ENCODE measurements at places on chromosomes 7 and 10. TPM values are rescaled to one million over a fixed set of nuclear protein-coding genes. Genes with fewer than 3 reads are reported as not detected.

DNA sequence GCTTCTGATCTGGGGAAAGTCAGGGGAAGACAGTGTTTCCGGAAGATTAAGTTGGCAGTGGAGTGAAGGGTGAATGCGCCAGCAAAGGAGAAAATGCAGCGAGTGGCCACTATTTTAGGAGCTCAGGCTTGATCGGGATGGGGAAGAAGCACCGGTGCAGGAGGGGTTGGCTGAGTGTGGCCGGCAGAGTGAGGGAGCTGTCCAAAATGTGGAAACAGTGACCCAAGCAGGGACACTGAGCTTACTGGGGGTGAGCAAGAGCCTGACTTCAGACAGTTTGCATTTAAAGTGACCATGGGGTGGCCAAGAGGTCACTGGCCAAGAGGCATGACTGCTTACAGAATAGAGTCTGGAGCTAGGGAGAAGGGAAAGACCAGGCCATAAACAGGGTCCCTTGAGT lies 79.3 kb downstream of the GOLGA7B start:
- no peak for DNase-seq

DNA sequence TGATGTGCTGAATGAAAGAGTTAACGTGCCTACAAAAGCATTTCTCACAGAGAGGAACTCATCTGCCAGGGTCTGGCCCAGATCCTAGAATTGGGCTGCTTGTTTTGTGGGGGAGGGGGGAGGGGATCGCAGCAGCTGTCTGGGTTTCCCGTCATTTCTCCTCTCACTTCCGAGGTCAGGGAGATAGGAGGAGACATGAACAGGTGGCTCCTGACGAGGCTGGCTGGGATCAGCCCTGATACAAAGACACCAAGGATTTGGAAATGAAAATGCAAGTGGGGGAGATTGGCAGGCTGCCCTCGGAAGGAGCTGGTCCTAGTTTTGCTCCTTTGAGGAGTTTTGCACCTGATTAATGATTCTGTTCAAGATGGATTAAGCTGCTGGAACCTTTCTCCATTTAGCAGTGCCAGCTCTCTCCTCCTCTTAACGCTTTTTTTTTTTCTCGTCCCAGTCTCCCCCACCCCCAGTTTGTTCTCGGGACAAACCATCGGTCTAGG lies 86.8 kb upstream of the KMT2C start:
- no peak for DNase-seq

GRCh38 chr7:80127412-80128160 lies 7.0 kb upstream of the GNAI1 start:
- no peak for DNase-seq

DNA sequence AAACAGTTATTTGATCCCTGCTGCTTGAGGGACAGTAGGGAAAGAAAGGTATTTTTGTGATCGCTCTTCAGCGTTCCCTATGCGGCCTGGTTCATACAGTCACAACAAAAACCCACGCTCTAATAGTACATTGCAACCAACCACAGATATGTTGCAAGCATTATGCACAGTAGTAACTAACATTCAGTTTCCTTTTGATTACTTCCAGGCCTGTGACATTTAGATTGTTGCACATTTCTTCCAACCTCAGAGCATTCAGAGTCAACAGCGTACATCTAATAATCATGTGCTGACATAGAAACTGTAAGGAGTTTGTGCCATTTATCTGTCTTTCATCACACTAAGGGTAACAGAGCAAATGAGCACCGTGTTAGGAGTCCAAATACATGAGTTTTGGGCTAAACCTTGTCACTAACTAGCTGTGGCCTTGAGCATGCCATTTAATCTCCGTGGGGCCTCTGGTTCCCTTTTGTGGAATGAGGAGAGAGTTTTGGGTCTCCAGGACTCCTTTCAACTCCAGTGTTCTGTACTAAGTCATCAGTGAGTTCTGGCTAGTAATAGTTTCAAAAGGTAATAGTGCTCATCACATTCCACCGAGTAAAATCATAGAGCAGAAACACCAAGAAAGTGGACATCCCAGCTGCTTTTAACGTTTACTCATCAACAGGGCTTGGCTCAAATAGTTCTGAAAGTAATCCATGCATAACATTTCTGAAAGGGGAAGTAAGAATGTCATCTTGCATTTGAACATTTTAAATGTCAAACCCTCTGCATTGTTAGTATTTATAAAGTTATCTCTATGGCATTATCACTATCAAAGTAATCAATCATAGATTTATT lies 99.0 kb upstream of the FZD1 start:
- DNase-seq: no peak

GRCh38 chr7:141715794-141716689 lies 7.9 kb downstream of the WEE2 start:
- no peak for DNase-seq

DNA sequence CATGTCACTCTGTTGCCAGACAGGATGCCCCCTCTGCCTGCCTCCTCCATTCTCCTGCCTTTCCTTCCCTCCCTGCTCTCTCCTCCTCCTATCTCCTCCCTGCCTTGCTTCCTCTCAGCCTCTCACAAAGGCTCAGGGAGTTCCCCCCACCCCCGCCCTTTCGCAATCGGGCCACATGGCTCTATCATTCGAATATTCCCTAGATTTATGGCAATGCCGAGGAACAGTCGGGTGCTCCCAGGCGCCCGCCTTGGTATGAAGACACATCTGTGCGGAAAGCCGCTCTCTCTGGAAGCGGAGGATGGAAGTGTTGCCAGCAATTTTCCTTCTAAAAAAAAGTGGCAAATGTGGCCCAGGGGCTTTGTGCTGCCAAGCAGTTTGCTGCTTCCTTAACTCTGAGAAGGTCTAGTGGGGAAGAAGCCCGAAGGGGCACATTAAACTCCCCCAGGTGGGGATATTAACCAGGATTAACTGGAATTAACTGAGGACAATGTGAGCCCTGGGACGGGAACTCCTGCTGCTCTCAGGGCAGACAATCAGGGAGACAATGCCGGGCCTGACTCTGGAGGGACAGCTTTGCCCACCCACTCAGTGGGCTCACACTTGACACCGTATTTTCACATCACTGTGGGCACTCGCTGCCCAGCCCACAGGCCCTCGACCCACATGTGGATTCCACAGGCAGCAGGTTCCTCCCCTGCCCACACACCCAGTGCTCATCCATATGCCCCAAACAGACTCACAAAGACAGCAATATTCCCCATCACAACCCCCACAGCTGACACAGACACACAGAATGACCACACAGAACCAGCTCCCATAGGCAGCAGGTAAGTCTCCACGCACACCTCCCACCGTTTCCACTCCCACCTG lies 88.4 kb upstream of the SMNDC1 start:
- no peak for DNase-seq

DNA sequence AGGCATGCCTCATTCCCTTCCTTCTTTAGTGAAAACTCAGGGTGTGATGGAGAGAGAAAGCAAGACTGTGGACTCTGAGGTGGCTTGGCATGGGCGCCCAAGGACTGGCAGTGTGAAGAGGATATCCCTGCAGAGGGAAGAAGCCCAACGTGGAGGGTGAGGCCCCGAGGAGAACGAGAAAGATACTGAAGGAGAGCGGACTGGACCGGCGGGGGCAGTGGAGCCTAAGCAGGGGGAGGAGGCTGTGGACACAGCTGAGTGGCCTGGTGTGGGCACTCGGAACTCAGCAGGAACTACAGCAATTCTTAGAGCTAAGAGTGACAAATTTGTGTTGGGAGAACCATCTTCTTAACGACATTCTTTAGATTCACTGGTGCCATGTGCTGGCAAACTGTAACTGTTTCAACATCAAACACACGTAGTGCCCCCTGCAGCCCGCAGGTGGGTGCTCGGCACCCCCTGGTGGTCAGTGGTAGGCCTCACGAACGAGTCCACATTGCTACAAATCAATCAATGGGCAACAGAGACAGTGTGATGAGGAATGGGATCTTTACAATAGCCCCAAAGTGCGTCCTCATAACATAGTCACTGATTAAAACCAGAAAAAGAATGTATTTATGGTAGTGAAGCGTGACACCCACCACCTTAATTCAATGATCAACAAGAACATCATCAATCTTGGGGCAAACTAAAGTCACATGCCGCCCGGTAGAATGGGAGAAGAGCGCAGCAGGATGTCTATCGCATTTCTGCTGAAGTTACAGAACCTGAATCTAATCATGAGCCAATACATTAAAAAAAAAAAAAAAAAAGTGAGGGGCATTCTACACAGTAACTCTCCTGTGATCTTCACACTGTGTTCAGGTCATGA lies 2.0 kb upstream of the SFTPA1 start:
- peak; percentile 2 for DNase-seq

The UNCX gene
- polyA plus RNA-seq: 10.7 TPM

The ST7 gene
- 24.0 TPM for polyA plus RNA-seq

The PVRIG gene
- polyA plus RNA-seq: 12.5 TPM

The RRP12 gene
- polyA plus RNA-seq: 28.9 TPM

The CDHR1 gene
- polyA plus RNA-seq: 0.99 TPM
